Upper lobe of left lung (tissue), 6 donors: ENCODE measurements at places on chromosomes 3 and 15. TPM values are rescaled to one million over a fixed set of nuclear protein-coding genes. Genes with fewer than 3 reads are reported as not detected.

DNA sequence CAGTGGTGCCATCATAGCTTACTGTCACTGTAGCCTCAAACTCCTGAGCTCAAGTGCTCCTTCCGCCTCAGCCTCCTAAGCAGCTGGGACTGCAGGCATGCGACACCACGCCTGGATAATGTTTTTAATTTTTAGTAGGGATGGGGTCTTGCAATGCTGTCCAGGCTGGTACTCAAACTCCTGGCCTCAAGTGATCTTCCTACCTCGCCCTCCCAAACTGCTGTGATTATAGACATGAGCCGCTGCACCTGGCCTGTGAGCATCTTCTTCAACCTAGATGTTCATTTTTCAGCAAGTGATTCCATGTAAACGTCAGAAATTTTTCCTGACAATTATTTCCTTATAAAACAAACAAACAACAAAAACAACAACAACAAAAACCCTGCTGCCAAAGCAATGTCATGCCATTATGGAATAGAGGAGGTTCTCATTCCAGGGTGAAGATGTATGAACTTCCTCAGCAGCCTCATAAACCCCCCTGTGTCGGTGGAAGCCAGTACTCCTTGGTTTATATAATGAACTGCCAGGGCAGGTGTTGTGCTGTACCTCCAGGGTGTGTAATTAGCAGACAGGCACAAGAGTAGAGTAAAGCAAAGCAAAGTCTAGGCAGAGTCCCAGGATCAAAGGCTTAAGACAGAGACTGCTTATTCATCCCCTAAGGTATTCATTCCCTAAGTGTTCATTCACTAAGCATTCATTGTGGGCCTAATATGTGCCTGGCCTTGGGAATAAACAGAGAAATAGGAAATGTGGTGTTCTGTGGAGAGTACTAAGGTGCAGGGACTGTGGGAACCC lies 44.6 kb downstream of the NR2C2 start:
- H3K27ac ChIP-seq: no peak overlapping the region
- DNase-seq: no peak
- H3K4me1 ChIP-seq: peaks cover 14% of the 10 kb centered on the region
- H3K27me3 ChIP-seq: no peaks in the 10 kb centered on the region
- H3K36me3 ChIP-seq: no peaks in the 10 kb centered on the region

DNA sequence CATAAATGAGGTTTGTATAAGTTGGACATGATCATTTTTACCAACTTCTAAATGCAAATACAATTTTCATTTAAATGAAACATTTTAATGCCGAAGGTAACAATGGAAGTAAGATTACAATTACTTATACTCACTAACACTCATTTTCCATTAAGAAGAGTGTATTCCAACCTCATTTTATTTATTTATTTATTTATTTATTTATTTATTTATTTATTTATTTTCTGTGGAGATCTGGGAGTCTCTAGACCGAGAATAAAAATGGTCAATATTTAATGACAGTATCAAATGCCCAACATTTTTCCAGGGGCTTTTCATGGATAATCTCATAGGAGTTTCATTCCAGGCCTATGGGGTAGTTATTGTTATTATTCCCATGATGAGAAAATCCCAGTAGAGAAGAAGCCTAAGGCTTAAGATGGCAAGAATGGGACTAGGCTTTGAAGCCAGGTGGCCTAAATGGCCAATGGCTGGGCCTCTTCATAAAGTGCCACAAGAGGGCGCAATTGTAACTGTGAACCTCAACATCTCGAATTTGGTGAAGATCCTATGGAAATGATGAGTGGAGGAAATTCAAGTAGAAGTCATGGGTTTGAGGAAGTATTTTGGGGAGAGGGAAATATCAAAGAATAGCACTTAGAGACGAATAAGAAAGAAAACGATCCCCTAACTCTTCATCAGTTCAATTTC lies 21.3 kb downstream of the VGLL3 start:
- H3K27me3 ChIP-seq: no peaks in the 10 kb centered on the region
- H3K4me3 ChIP-seq: no peak overlapping the region
- no peaks in the 10 kb centered on the region for H3K36me3 ChIP-seq
- DNase-seq: no peak
- H3K4me1 ChIP-seq: no peaks in the 10 kb centered on the region

SST gene
- not detected for total RNA-seq

GOLGA6C gene
- total RNA-seq: not detected
